ENCODE measurements at places on chromosomes 3 and 15. TPM values are rescaled to one million over a fixed set of nuclear protein-coding genes. Genes with fewer than 3 reads are reported as not detected.

CSPG5 gene
- 23.3 TPM for total RNA-seq

HRG gene
- total RNA-seq = not detected

IL17RE gene
- 1.7 TPM for total RNA-seq

BCL2A1 gene
- total RNA-seq = not detected

INSYN1 gene
- total RNA-seq = 9.6 TPM

C3orf33 gene
- 4.2 TPM for total RNA-seq

ARPIN gene
- 26.0 TPM for total RNA-seq

TTC21A gene
- 8.2 TPM for total RNA-seq

GOLGA8G gene
- not detected for total RNA-seq

XRN1 gene
- 20.0 TPM for total RNA-seq

MKRN3 gene
- 3.8 TPM for total RNA-seq

TOP2B gene
- total RNA-seq = 170 TPM

COX17 gene
- 27.7 TPM for total RNA-seq

RNF168 gene
- 44.6 TPM for total RNA-seq

BCHE gene
- 52.9 TPM for total RNA-seq

RASGRP1 gene
- total RNA-seq = 1.8 TPM

MUSTN1 gene
- total RNA-seq = 4.1 TPM

FOXB1 gene
- 5.9 TPM for total RNA-seq

RAF1 gene
- total RNA-seq = 123 TPM

CMTM8 gene
- total RNA-seq = 4.4 TPM

OSBPL10 gene
- 18.7 TPM for total RNA-seq

CD80 gene
- total RNA-seq = not detected

TRIM71 gene
- total RNA-seq = 95.2 TPM

NR1I2 gene
- total RNA-seq = 0.26 TPM

ABTB1 gene
- total RNA-seq = 6.8 TPM

SLC28A1 gene
- not detected for total RNA-seq

EOMES gene
- total RNA-seq = not detected

ADAMTS17 gene
- total RNA-seq = 2.3 TPM

SPTBN5 gene
- total RNA-seq = 1.1 TPM

MUC4 gene
- total RNA-seq = not detected

MYRIP gene
- 0.48 TPM for total RNA-seq

SLC25A20 gene
- total RNA-seq = 5.7 TPM

CEMIP gene
- 0.33 TPM for total RNA-seq

TNNC1 gene
- 0.45 TPM for total RNA-seq

CHRM5 gene
- total RNA-seq = not detected

SCAANT1 gene
- total RNA-seq = not detected

PLCB2 gene
- 8.7 TPM for total RNA-seq

ATG3 gene
- total RNA-seq = 47.4 TPM

AMIGO3 gene
- total RNA-seq = 0.89 TPM

All from neural crest cell (in vitro differentiated cells).